ENCODE measurements at places on chromosomes 3 and 15. TPM values are rescaled to one million over a fixed set of nuclear protein-coding genes. Genes with fewer than 3 reads are reported as not detected.

The TMEM207 gene
- total RNA-seq, result not detected

The SNURF gene
- 7.3 TPM for total RNA-seq

The TMC3 gene
- not detected for total RNA-seq

The FAM174B gene
- 4.8 TPM for total RNA-seq

Data from activated CD4-positive, alpha-beta T cell treated with anti-CD3 and anti-CD28 coated beads, Interleukin-2, amount 10 ng/mL, durations not matched to agents 7 days and 5 days (primary cell).